ENCODE measurements at places on chromosomes 6 and 20.

DNA sequence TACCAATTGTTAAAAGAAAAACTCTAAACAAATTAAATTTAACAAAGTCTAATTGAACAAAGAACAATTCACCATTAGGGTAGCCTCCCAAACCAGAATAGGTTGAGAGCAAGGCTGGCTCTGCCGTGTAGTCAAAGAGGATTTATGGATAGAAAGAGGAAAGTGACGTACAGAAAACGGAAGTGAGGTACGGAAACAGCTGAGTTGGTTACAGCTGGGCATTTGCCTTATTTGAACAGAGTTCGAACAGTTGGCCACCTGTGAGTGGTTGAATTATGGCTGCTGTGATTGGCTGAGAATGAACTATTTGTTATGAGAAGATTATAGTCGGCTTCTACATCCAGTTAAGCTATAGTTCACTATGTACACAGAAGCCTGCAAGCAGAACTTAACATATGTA is 18.5 kb upstream of the ISM1 start:
- no peak for DNase-seq

- DNase-seq = peak; percentile 73
Observed at GRCh38 chr6:155121699-155122098, 126.6 kb downstream of the TIAM2 start.

DNA sequence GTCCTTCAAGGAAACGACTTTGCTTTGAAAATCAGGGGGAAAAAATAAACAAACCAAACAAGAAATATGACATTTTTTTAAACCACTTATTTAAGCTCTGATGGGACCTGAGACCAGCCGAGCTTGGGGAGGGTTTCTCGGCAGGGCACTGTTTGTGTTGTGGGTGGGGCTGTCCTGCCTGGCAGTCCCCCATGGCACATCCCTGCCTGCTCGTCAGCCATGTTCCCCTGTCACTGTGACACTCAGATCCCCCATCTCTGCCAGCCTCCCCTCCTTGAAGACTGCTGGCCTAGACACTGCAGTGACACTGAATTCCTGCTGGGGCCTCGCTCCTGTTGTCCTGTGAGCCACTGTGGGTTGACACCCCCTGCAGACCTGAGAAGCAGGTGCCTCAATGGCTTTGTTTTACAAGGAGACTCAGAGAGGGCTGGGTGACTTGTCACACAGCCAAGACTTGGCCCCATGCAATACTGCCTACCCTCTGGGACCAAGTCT is 95.1 kb upstream of the PTPN1 start:
- DNase-seq = no peak

- DNase-seq = no peak
Observed at GRCh38 chr20:59020938-59021551, 1.8 kb downstream of the TUBB1 start.

GRCh38 chr6:68333442-68333841 is 301.6 kb upstream of the ADGRB3 start:
- no peak for DNase-seq

- DNase-seq = no peak
Observed at GRCh38 chr20:62508641-62509051, 32.9 kb upstream of the GATA5 start.

DNA sequence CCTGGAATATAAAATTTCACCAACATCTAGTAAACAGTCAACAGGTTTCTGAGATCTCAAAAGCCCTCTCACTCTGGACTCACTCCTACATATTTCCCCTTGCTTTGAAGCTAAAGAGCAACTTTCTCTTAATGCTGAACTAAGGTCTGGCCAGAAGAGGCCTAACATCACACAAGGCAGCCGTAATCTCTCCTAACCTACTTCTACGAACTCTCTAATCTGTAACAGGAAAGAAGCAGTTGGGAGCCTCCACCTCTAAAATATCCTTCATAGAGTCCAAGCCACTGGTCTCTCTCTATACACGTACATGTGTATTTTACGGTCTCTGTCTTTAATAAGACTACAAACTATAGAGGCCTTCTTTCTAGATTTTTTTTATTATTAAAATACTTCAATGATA is 72.0 kb downstream of the REV3L start:
- no peak for DNase-seq

GRCh38 chr6:157712585-157713295 is 110.3 kb upstream of the SNX9 start:
- no peak for DNase-seq

DNA sequence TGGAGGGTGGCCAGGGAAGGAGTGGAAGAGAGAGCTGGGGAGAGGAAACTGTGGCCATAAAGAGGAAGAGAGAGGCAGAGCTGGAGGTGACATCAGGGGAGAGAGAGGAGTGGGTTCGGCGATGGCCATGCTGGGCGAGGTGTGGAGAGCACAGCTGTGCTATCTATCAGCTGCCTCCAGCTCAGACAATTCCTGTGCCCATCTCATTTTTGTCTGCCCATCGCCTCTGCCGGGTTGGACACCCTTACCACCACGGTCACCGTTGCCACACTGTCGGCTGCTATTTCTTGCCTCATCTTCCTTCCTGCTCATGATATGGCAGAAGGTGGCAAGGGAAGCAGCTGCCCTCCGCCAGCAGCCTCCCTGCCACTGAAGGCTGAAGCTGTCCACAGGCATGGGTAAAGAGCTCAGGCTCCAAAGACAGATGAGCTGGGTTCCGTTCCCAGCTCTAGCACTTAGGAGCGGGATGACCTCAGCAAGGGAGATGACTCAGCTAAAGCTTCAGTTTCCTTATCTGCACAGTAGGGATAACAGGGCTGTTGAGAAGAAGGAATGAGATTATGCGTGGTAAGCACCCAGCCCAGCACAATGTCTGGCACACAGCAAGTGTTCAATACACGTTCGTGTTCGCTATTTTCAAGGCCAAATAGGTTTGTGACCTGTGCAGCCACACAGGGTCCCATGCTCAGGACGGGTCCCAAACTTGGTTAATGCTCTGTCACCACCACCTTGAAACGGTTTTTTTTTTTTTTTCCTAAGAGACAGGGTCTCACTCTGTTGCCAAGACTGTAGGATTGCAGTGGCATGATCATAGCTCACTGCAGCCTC is 21.9 kb upstream of the TAF8 start:
- DNase-seq = no peak

DNA sequence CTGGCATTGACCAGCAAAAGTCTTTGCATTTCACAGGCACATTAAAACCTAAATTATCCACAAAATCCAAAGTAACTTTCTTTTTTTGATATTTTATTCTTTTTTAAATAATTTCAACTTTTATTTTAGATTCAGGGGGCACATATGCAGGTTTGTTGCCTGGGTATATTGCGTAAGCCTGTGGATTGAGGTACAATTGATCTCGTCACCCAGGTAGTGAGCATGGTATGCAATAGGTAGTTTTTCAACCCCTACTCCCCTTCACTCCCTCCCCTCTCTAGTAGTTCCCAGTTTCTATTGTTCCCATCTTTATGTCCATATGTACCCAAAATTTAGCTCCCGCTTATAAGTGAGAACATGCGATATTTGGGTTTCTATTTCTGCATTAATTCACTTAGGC is 97.6 kb downstream of the CEP57L1 start:
- DNase-seq = no peak

DNA sequence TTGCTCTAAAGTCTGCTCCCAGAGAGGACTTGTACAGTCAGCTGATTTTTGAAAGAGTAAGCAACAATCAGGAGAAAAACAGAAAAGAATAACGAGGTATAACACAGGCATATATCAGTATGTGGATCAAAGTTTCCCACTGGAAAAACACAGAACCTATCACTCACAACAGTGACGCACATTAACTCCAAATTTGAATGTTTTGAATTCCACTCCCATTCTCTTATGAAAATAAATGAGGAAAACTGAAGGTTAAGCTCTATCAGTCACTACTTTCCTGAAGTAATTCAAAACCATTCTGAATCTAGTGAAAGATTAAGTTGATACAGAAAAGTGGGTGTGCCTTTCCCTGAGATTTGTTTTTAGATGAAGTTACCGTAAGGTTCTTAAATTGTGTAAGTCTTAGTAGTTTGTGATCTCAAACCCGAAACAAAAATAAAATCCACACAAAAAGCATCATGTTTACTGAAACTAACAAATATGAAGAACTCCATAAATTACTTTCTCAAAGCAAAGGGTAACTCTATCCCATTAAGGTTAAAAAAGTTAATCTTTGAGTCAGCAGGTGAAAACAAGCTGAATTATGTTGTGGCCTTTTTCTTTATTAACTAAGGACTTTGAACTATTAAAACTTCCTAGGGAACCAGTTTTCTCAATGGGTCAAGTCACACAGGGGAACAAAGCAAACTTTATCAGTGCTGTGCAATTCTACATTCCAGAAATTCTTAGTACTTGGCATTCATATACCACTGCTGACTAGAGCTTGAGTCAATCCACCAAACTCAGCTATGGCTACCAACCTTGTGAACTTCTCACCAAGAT is 115.7 kb downstream of the OGFRL1 start:
- DNase-seq = no peak

- DNase-seq = no peak
Observed at GRCh38 chr6:5497896-5498578, 236.7 kb downstream of the FARS2 start.

DNA sequence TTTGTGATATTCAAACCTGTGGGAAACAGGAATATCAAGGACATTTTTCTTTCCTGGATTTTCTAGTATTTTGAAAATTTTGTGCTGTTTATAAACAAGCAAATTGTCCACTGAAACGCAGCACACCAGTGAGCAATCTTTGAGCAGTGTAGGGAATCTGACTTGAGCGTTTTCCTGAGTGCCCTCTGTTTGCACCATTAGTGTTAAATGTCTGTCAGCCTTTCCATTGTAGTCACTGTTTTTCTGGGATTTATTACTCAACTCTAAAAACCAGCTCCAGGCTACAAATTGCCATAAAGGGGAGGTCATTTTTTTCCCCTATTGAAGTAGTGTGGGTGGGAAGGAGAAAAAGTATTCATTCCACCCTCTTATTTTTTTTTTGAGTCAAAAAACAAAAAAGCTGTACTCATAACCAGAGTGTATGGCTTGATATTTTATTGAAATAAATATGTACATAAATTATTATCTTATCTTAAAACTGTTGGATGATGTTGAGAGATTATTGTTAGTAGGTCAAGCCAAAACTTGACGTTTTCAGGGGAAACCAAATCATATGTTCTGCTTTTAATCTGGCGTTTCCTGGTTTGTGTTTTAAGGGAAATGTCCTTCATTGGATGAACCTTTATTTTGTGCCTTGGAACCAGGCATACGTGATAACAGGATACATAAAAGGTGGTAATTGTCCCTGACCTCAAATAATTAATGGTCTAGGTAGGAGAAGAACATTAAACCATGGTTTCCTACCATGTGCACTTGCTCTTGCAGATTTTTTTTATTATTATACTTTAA is 51.8 kb downstream of the TSHZ2 start:
- DNase-seq = no peak

DNA sequence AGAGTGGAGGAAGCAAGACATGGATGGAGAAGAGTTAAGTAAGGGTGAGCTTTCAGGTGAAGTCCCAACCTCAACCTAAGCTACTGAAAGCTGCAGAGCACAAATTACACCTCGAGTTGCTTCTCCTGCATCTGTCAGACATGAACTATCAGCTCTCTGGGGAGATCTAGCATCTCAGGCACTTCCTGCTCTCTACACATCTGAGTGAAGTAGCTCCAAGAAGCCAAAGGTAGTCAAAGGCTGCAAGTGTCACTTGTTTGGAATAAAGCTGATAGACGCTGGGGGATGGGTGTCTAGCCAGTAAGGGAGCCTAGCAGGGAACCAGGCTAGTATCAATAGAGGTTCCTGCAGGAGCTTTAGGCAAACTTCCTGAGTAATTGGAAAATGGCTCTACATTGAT is 228.0 kb downstream of the PLCB1 start:
- DNase-seq = no peak

DNA sequence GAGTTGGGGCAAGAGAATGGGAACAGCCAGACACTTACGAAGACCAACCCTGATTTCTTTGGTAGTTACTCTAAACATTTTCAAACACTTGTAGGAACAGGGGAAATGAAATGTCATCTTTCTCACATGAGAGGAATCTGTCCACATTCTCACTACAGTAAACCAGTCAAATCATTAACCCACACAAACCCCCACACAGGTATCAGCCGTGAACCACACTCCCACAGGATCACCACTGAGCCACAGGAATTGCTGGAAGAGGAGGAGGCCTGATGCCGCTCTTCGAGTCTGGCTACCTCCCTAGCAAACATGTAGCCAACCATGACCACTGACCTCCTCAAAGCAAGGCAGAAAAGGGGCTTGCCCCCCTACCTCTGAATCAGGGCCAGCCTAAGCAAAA is 6.9 kb upstream of the RSPO3 start:
- no peak for DNase-seq

- no peak for DNase-seq
Observed at GRCh38 chr20:64239449-64240242, 15.9 kb upstream of the PCMTD2 start.

GRCh38 chr6:39865011-39865888 is 69.0 kb downstream of the MOCS1 start:
- DNase-seq = peak; percentile 71

DNA sequence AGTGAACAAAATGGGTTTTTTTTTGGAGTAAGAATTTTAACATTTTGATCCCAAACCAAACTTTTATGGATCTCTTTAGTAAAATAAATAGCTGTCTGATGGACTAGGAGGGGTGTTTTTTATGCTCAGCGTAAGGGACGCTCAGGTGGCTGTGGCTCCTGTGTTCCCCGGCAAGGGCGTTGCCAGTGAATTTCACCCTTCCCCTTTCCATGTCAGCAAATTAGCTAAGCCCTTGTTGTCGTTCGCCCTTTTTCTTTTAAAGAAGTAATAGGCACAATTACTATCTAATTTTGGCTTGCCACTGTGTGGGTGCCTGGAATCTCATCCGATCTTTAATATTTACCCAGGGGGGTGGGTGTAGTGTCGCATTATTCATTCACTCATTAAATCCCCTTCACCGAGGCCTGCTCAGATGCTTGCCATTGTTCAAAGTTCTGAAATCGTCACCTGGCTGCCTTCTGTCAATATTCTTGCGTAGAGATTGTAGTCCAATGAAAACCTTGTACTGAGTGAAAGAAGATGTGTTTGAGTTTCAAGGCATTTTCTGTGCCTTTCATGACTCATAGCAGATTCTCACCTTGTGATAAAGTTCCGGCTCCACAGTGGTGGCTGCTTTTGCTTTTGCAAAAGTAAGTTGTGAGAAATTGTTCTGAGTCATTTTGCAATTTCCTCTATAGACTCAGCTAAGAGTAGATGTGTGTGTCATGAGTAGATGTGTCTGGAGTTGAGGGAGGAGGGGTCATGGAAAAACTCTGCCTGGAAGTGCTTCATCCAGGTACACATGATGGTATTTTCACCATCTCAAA is 40.0 kb upstream of the CLDN20 start:
- DNase-seq = no peak

- no peak for DNase-seq
Observed at GRCh38 chr20:3732327-3733118, at the start of gene HSPA12B. TSS of gene HSPA12B (plus strand) at chr20:3732685. CDS start at chr20:3738675, 5,990 bp downstream.

GRCh38 chr6:11092668-11093375 is 812 bp upstream of the SMIM13 start:
- no peak for DNase-seq

DNA sequence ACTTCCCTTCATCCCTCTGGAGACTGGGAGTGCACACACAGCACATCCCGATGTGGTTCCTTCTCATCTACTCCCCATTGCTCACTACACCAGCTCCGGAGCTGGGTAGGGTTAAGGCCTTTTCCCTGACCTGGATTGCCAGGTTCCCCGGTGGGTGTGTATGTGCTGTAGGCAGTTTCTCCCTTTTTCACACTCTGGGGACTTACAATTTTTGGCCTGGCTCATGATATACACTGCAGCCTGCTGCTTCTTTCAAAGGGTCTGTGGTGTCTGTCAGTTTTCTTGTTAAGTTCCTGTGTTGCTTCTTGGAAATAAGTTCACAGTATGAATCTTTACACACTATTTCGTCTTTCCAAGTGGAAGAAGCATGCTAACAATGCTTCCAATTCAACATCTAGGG is 405.5 kb downstream of the UTRN start:
- DNase-seq = no peak

GRCh38 chr6:90003941-90004340 is 109.7 kb downstream of the GJA10 start:
- no peak for DNase-seq

All from ecto neural progenitor cell (in vitro differentiated cells).